ENCODE measurements at places on chromosomes 4 and X. TPM values are rescaled to one million over a fixed set of nuclear protein-coding genes. Genes with fewer than 3 reads are reported as not detected.

The L1CAM gene
- 47.5 TPM for polyA plus RNA-seq

GRCh38 chrX:68827256-68827655 lies 1.6 kb upstream of the EFNB1 start:
- no peak for DNase-seq

The IQSEC2 gene
- polyA plus RNA-seq = 14.5 TPM

DNA sequence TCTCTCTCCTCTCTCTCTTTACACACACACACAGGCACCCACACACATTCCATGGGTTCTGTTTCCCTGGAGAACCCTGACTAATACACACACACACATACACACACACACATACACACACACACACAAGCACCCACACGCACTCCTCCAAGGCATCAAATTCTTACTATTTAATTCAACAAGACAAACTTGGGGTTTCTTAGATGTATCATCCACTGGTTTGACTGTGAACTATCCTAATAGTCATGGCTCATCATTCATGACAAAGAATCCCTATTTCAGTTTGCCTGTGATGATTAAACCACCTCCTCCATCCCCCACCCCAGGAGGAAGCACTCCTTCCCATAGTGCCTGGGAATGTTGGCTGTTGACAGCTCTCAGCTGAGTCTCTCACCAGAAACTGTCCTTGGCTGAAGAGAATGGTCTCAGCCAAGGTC lies 98.2 kb downstream of the USP46 start:
- no peak for DNase-seq

- DNase-seq = no peak
These were observed 98.1 kb downstream of the MMRN1 start for GRCh38 chr4:89992744-89993143.

The FHDC1 gene
- 5.3 TPM for polyA plus RNA-seq

DNA sequence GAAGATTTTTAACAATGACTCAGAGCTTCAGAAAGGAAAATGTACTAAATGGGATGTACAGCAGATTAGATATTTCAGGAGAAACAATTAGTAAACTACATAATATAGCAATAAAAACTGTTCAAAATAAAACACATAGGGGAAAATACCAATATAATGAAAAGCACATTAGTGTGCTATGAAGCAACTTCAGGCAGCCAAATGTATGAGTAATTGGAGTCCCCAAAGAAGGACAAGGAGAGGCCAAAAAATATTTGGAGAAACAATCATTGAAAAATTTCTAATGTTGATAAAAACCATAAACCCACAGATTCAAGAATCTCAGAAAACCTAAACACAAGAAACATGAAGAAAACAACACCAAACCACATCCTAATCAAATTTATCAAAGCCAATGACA lies 129.3 kb upstream of the CHRDL1 start:
- DNase-seq = no peak

GRCh38 chr4:184347251-184348239 lies 126.8 kb downstream of the IRF2 start:
- DNase-seq = no peak

The ZNF827 gene
- 34.7 TPM for polyA plus RNA-seq

The TSPAN6 gene
- 161 TPM for polyA plus RNA-seq

The MAGEB1 gene
- not detected for polyA plus RNA-seq

DNA sequence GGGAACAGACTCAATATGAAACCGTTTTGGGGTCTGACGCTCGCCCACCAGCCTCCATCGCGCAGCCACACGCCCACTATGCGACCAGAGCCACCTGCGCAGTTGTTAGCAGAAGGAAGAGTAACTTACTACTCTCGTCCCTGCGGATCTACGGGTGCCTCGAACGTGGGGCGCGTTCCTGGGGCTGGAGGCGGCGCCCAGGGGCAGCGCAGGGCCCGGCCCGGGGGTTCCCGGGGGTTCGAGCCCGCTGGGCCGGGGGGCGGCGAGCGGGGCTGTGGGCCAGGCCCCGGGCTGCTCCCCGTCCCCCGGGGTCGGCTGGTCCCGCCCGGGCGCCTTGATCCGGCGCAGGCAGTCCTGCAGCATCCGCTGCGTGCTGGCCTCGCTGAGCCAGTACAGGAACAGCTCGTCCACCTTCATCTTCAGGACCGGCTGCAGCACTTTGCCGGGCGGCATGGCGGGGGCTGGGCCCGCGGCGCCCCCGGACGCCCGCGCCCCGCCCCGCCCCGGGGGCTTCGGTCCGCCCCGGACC lies 404 bp downstream of the PPP2R3B start:
- DNase-seq = no peak

The CFAP47 gene
- polyA plus RNA-seq = 0.83 TPM

GRCh38 chr4:137572163-137572562 lies 39.9 kb upstream of the PCDH18 start:
- DNase-seq = no peak

- DNase-seq = no peak
These were observed 43.1 kb downstream of the ZGRF1 start for GRCh38 chr4:112593438-112594133.

The ABLIM2 gene
- 7.3 TPM for polyA plus RNA-seq

- DNase-seq = no peak
These were observed 41.1 kb downstream of the AMMECR1 start for GRCh38 chrX:110276778-110277177.

The WDR1 gene
- polyA plus RNA-seq = 200 TPM

- DNase-seq = no peak
These were observed 2687.3 kb downstream of the PCDH7 start for GRCh38 chr4:33407496-33407895.

DNA sequence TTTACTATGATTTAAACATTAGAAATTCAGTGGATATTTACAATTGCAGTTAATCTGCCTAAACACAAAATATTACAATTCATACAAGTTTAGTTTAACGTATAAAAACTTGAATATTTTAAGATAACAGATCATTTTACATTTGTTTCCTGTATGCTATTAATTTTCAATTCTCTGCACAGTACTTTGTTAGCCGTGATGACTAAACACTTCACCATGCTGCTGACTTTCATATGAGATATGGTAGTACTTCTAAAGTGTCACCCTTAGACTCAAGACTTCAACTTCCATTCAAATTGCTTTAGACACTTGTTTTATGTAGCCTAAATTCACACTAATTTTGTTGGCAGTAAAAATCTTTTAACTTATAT lies 1646.4 kb upstream of the ADGRL3 start:
- DNase-seq = no peak

The AVPR2 gene
- 1.8 TPM for polyA plus RNA-seq

DNA sequence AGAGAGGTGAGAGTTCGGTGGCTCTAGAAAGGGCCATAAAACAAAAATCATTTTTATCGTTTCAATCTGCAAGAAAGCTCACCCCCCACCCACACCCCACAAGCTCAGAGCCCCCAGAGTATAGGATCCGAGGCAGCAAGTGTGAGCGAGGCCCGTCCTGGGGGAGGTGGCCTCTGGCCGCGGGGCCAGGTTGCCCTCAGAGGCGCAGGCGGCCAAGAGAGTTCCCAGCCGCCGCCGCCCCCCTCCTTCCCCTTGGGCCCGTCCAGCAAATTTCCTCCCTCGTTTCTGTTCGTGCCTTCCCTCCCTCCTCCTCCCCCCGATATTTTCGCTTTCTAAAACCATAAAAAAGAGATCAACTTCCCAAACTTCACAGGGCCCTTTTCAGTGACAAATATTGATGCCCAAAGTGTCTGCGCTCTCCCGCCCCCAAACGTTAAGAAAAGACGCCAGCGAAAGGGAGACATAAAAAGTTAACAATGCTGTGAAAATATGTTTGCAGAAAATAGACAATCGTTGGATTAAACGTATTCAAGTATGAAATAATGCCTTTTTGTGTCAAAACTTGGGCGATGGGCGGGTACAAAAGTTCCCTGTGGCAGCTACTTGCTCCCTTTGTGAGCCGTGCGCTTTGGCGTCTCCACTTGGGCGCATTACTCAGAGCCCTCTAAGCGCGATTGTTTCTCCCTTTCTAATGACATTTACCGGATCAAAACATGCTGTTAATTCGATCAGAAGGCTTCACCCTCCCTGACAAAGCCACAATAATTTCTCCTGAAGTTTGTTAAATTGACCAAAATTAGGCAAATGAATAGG lies 1.1 kb upstream of the HELT start:
- DNase-seq = no peak

GRCh38 chr4:88244816-88245579 lies 39.4 kb downstream of the PPM1K start:
- DNase-seq = no peak

The MTMR8 gene
- 1.5 TPM for polyA plus RNA-seq

GRCh38 chrX:74147439-74147838 lies 156.5 kb upstream of the ZCCHC13 start:
- no peak for DNase-seq

DNA sequence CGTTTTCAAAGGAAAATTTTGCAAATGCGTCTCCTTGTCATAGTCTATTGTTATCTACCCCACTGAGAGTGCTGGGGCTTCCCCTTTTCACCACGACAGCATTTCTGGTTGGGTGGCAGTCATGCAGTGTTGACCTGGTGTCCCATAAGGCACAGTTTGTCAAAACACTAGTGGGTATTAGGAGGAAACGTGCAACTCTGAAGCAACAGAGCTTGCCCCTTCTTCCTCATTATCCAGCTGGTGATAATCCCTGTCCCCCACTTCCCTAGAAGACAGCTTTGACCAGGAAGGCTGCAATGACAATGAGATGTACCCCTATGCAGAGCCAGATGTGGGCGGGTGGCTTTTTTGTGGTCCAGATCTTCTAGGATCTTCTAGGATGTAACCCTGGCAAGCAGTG lies 1.8 kb downstream of the TBC1D1 start:
- DNase-seq = no peak

The HELT gene
- polyA plus RNA-seq = not detected

The AMTN gene
- not detected for polyA plus RNA-seq

GRCh38 chrX:148498067-148498466 lies 2.4 kb upstream of the AFF2 start:
- no peak for DNase-seq

DNA sequence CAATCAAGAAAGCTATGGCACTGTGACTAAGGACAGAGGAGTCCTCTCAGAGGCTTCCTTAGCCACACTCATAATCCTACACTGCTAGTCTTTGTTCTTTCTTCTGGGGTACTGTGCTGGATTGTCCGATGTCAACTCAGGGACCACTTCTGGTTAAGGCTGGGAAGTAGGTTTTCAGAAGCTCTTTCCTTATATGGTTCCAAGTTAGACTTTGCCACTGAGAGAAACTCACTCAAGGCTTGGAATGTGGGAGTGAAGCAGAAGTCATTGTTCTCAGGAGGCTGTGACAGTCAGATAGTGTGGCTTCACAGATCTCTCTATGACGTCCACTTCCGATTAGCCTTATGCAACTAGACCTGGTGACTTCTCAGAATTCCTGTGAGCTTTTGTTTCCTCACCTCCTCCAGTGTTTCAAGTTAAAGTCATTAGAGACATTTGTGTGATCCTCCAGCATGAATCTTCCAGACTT lies 317.3 kb upstream of the F9 start:
- DNase-seq = no peak

- no peak for DNase-seq
These were observed 263.7 kb downstream of the IL1RAPL1 start for GRCh38 chrX:28850955-28851354.

DNA sequence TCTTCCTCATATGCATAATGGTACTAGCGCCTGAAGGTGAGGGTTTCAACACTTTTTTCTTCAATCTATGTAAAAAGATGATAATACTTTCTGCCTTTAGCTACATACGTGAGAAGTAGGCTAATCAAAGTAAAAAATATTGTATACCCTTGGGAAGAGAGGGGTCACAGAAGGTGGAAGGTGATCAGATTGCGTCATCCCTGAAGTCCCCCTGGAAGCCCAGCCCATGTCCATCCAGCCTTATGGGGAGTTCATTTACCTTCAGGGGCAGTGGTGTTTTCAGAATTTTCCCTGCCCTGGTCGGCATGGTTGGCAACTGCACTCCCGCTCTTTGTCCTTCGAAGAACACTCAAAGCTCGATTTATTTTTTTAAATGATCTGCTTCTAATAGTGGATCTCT lies 84.2 kb downstream of the LNX1 start:
- DNase-seq = no peak

DNA sequence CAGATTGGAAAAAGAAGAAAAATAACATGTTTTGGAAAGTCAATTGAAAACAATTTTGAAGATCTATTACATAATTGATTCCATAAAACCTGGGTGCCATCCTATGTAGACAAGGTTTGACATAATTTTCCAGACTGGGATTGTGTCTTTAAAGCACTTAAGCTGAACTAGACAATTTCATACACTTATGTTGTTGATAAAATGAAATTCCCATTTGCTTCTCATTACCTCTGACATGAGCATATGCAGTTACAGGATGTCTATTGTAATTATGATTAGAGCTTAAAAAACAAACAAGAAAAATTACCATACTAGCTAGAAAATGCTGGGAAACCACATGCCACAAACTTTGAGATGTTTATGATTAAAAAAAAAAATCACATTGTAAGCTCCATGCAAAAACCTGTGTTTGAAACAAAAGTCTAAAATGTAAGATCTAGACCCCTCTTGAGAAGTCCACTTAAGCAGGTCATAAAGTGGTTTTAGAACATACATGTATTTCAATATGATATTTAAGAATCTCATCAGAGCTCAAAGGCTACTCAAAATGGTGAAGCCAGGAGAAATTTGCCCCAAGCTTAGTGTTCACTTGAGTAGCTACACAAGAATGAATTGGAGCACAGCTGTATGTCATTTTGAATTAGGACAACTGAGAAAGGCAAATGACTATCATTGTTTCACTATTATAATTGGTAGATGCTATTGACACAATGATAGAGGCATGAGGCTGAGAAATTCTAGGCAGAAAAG lies 181.1 kb upstream of the PABPC4L start:
- no peak for DNase-seq

The RAB39B gene
- polyA plus RNA-seq = 3.2 TPM

The PF4V1 gene
- polyA plus RNA-seq = 0.42 TPM

DNA sequence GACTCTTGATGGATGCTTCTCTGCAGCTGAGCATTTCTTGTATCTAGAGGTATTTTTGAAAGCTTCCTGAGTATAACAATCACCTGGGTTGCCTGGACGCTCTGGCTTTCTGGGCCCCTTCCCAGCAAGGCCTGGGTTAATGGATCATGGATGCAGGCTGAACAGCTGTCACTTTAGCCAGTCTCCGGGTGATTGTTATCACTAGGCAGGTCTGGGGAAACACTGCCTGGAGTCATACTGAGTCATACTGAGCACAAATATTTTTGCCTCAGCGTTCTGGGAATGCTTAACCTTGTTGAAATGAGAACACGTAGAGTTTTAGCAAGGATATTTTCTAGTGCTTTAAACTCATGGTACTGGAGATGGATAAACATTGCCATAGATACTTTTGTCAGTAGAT lies 102.6 kb downstream of the PHEX start:
- DNase-seq = no peak

The NAT8L gene
- polyA plus RNA-seq = 6.3 TPM

Data from right renal pelvis (tissue), 4 donors.